ENCODE measurements at places on chromosomes 11 and 22.
A peak's percentile ranks its signal among the peaks of the same experiment; 100 is the strongest.

- no peak for DNase-seq
These were observed 29.8 kb downstream of the MTMR3 start for GRCh38 chr22:29912605-29913398.

DNA sequence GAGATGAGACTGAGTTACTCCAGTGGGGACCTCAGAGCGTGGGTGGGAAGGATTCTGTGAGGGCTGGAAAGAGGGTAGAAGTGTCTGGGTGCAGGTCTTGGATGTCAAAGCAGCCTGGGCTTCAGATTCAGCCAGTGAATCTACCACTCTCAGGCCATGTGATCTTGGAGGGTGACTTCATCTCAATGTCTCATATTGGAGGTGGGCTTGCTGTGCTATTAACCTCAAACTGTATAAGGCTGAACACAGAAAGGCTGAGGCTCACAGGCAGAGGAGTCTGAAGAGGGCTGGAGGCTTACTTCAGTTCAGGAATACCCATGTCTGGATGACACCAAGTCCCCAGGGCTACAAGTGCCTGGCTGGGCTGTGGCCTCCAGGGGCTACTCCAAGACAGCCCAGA, 63.4 kb downstream of the CSNK2A3 start:
- no peak for DNase-seq

- peak; percentile 79 for DNase-seq
These were observed 36.1 kb downstream of the LIMK2 start for GRCh38 chr22:31248138-31248745.

DNA sequence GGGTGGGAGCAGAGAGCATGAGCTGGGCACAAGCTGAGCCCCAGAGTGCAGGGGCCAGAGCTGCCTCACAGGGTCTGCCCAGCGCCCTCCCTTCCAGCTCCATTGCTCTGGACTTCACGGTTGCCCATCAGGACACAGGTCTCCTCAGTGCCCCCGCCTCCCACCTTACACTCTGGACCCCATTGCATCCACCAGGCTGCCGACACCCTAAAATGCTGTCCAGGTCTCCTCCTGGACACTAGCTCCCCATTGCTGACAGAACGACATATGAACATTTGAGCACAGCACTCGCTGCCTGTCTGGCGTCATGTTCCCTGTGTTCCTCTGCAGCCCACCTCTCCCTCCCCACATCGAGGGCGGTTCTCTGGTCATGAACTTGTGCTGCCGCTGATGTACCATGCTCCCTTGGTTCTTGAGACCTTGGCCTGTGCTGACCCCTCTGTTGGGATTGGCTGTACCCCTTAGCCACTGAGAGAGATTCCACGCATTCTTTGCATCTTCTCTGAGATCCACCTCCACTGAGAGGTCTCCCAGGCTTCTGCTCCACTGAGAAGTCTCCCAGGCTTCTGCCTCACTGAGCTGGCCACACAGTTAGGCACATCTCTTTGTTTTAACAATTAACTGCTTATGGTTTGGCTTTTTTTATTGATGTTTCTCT, 34.2 kb upstream of the NECTIN1 start:
- DNase-seq: no peak

- peak; percentile 59 for DNase-seq
These were observed 319.3 kb upstream of the B3GAT1 start for GRCh38 chr11:134731213-134731961.

DNA sequence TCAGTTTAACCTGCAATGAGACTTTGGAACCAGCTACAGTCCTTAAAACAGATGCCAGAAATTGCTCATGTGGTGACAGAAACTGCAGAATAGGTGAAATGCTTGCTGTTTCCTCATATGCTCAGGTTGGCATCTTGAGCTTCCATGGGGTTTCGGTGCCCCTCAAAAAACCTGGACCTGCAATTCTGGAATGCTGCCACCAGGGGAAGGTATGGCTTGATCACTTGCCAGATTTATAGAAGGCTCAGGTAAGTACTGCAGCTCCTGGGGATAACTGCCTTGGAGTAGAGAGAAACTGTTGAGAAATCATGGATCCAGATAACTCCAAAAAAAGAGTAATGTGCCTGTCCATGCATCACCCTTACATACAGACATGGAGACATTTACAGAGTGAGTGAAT, 113.0 kb downstream of the CTTN start:
- no peak for DNase-seq

- DNase-seq: no peak
These were observed 1073.3 kb upstream of the RAG2 start for GRCh38 chr11:37671321-37671720.

- no peak for DNase-seq
These were observed 31.6 kb downstream of the MARK2 start for GRCh38 chr11:63870351-63871140.

GRCh38 chr22:20750461-20751184, 23.3 kb upstream of the SERPIND1 start:
- no peak for DNase-seq

DNA sequence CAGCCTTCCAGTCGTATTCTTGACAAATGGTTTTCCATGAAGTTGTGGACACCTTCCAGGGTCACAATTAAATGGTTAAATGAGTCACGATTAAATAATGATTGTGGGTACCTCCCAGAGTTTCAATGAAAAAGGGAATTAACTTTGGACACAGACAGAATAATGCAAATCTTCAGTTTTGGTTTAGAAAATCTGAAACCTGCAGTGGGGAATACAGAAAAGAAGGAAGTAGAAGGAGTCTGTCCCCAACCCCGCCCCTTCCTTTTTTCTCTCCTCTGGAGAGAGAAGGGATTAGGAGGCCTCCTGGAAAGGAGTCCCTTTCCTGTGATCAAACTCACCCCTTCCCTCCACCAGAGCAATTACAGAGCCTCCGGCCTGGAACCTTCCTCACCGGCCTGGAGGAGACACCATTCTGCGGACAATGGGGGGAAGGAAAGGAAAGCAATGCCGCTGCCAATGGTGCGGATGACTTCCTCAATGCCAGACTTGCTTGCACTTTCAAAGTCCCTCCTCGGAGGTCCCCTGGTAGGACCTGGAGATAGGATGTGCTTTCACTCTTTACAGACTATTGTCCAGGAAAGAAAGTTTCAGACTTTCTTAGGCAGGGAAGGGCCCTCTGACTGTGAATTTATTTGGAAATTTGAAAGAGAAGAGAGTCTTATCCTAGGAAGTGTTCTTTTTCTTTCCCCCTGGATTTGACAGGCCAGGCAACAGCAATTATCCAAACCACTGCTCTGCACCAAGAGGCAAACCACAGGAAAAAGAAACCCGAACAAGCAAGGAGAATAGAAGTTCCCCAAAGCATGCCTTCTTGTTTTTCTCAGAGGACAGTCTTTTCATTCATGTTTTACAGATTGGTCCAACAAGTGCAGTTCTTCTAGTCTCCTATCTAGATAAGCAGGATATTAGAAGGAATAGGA, 86.8 kb downstream of the PTPRJ start:
- DNase-seq: no peak

- no peak for DNase-seq
These were observed 22.0 kb upstream of the PATE1 start for GRCh38 chr11:125724125-125724524.

- no peak for DNase-seq
These were observed 7.1 kb downstream of the SAA4 start for GRCh38 chr11:18229501-18229900.

DNA sequence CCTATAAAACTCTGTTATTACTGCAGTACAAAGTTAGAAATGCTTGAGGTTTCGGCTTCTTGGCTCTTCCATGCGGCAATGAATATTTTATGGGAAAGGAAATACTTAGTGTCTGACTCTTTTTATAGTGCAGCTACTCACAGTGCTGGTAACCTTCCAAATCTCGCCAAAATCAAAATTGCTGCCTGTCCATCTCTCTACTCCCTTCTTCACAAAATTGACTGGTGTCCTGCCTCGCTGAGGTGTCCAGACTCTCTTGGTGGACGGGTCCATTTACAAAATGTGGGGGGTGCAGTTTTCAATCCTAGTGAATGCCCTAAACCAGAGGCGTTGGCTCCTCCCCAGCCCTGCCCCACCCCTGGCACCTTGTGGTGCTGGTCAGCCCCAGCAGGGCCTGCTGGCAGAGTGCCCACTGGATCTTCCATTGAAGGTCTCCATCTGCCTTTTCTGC, 73.5 kb downstream of the ZBTB16 start:
- no peak for DNase-seq

GRCh38 chr11:45483416-45483815, 182.0 kb downstream of the CHST1 start:
- DNase-seq: no peak

DNA sequence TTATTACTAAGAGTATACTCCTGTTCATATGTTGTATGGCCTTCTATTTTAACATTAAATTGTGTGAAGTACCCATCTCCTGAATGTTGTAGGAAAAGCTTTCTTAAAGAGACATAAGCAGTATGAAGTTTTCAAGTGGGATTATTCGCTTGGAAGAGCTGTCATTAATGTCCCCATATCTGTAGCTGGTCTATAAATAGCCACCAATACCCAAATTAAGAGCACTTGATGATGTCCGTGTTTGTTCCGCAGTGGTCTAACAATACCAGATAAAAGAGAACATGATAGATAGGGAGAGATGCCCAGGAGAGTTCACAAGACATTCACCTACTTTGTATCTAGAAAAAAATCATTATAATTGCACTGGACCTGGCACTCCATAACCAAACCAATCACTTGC, 527.6 kb downstream of the DLG2 start:
- DNase-seq: no peak

GRCh38 chr22:30763815-30764673, 69.4 kb downstream of the OSBP2 start:
- peak; percentile 79 for DNase-seq

- DNase-seq: no peak
These were observed 47.3 kb downstream of the NRXN2 start for GRCh38 chr11:64675450-64676260.

- peak; percentile 76 for DNase-seq
These were observed 3.6 kb downstream of the AHNAK start for GRCh38 chr11:62542750-62543567.

DNA sequence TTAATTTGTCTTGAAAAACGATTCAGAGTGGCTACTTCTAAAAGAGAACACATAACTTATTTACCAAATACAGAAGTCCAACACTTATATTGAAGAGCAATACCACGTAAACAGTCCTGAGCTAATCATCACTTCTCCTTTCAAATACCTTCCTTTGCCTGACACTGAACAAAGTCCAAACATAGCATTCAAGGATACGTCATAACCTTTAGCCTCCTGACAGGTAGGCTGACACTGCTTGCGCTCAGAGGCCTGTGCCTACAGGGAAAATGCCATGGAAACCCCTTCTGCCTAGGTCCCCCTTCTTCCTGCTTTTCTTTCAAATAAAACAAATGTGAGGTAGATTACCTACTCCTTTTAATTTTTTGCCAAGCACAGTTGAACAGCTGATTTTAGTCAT, 510.0 kb downstream of the INSC start:
- DNase-seq: no peak

DNA sequence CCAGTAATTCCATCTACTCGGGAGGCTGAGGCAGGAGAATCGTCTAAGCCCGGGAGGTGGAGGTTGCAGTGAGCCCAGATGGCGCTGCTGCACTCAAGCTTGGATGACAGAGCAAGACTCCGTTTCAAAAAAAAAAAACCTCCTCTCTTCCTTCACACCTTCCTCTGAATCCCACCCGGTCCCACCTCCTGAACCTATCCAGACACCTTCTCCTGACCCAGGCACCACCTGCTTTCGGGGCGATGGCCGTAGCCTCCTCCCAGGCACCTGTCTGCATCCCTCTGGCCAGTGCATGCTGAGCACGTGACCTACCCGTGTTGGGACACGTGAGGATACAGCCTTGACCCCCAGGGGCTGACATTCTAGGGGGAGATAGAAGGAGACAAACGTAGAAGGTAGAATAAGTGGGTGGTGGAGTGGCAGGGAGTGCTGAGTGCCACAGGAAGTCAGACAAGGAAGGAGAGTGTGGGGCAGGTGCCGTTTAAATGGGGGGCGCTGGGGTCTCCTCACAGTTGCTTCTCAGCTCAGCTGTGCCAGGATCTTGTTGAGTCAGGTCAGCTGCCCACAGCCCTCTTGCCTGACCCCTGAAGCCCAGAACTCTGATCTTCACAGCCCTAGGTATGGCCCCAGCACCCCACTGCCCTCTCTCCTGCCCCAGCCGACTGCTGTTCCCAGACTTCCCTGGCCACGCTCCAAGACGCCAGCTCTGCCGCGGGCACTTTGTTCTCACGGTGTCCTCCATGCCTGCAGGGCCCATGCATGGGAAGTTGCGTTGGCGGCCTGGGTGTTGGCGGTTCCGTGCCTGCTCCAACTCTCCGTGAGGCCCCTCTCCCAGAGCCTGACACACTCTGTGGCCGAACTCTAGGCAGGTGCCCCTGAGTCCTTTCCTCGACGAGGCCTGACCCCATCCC, 1.2 kb upstream of the MIOX start:
- no peak for DNase-seq

DNA sequence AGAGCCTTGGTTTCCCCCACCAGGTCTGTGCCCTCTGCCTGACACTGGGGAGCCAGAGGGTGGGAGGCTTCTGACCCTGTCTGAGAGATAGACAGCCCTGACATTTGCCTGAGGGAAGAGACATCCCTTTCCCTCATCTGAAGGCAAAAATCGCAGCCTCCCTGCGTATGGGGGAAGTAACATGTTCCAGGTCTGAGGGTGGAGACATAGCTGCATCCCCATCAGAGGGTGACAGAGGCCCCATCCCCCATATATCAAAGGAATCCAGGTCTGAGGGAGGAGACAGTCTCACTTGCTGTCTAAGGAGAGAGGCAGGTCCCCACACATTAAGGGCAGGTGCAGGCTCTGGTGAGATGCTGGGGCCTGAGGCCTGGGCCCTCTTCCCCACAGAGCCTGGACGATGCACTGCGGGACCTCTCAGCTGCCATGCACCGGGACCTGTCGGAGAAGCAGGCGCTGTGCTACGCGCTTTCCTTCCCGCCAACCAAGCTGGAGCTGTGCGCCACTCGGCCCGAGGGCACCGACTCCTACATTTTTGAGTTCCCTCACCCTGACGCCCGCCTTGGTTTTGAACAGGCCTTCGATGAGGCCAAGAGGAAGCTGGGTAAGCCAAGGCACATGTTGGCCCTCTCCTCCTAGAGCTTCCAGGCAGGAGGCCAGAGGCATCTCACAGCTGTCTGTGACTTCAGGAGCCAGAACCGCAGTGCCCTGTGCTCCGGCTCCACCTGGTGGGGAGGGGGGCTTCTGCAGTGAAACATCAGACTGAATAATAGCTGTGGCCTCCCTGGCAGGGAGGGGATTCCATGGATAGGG, 16.1 kb upstream of the RELT start:
- DNase-seq: no peak

DNA sequence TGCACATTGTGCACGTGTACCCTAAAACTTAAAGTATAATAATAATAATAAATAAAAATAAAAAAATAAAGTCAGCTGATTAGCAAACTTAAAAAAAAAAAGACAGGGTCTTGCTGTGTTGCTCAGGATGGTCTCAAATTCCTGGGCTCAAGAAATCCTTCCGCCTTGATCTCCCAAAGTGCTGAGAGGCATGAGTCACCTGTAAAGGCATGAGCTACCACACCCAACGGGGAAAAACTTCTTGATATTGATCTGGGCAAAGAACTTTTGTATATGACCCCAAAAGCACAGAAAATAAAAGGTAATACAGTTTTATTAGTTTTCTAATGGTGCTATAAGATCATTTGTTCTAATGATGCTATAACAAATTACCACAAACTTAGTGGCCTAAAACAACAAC, 46.1 kb downstream of the ENTHD1 start:
- no peak for DNase-seq

Data from neuronal stem cell (in vitro differentiated cells).